Stimulated activated CD8-positive, alpha-beta memory T cell treated with anti-CD3 and anti-CD28 coated beads, Interleukin-15, amount 100 ng/mL, for 24 hours (primary cell): ENCODE measurements at places on chromosomes 1 and 21.

DNA sequence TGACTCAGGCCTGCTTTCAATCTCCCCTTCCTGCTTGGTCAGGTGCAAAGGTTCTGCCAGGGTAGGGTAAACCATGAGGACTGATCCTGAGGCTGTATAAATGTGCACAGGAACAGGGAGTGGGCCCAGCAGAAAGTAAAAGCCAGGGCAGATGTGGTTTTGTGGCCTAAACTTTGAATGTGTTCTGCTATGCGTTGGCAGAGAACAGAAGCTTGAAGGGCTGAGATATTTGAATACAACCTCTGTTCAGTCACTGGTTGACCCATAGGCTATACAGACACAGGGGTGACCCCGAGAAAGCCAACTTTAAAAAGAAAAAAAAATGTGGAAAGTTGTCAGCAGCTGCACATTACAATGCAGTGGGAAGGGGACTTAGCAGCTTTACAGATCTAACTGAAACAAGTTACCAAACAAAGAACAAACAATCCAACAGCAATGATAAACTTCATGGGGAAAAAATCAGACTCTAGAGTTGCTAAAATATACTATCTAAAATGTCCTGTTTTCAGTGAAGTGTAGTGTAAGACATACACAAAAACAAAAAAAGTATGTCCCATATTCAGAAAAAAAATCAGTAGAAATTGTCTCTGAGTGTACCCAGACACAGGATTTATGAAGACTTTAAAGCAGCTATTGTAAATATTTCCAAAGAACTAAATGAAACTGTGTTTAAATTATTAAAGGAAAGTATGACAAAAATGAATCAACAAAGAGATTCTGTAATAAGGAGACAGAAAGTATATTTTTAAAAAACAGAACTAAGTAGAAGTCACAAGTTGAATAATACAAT lies 216.1 kb downstream of the RPS6KC1 start:
- DNase-seq, result no peak

- no peak for DNase-seq
Measured at GRCh38 chr1:212118872-212119260, 83.3 kb downstream of the DTL start.

DNA sequence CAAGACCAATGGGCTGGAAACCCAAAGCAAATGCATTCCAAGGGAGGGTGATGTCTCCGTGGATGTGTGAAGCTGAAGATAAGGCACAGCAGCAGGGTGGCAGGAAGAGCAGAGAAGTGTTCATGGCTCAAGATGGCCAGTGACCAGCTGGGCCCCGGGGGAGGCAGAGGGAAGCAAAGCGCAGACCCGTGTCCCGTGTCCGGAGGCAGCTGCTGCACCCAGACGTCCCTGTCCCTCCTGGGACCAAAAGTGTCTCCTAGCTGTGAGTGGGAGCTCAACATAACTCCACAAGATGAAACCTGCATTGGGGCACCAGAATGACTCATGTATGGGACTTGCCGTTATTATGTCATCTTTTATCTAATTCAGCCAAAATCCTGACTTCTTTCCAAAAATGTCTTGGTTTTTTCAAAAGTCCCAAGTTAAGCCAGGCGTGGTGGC lies 118.2 kb downstream of the RIPK4 start:
- no peak for DNase-seq

- DNase-seq, result no peak
Measured at GRCh38 chr1:11285883-11286734, 13.1 kb downstream of the UBIAD1 start.

GRCh38 chr1:243493156-243494129 lies 237.6 kb downstream of the SDCCAG8 start:
- no peak for DNase-seq

DNA sequence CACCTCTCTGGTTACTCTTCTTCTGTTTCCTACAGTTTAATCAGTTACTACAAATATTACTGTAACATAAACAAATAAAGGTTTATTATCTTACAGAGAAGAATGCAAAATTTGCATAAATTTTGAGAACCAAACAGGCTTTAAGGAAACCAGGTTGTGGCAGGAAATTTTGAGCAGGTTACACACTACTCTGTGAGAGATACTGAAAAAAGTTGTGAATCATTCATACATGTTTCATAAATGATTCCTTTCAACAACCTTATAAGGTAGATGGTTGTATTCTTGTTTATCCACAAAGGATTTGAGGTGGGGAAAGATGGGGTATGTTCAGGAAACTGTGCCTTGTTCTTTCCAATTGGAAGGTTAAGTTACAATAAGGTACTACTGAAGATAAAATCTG lies 58.6 kb downstream of the MAST2 start:
- no peak for DNase-seq

DNA sequence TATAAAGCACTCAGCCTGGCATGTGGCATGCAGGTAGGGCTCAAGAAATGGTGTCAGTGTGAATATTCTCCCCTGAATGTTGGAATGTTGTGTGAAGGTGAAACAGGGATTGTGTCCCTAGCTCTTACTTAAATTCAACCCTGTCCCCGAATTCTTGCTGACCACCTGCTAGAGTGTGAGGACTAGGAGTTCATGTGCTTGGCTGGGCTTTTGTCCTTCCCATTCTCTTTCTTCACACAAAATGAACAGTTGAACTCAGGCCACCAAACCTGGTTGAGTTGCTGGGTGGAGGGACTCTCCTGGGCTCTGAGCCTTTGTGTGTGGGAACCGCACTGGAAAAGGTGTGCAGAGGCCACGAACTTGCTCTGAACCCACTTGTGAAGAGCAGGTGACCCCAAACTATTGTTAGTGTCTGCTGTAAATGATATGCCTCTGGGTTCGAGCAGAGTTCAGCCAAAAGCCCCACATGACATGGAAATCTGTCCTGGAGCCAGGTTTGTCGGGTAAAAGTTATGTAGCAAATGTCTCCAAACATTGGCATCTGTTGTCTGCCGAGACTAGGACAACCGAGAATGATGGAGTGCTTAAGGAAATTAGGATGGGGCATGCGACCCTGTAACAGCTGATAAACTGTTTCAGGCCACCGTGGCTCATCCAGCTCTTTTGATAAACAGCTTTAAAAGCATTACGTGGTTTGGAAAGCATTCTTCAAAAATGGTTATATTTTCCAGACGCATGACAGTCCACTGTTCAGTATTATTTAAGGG lies 144.2 kb downstream of the DHRS3 start:
- no peak for DNase-seq

DNA sequence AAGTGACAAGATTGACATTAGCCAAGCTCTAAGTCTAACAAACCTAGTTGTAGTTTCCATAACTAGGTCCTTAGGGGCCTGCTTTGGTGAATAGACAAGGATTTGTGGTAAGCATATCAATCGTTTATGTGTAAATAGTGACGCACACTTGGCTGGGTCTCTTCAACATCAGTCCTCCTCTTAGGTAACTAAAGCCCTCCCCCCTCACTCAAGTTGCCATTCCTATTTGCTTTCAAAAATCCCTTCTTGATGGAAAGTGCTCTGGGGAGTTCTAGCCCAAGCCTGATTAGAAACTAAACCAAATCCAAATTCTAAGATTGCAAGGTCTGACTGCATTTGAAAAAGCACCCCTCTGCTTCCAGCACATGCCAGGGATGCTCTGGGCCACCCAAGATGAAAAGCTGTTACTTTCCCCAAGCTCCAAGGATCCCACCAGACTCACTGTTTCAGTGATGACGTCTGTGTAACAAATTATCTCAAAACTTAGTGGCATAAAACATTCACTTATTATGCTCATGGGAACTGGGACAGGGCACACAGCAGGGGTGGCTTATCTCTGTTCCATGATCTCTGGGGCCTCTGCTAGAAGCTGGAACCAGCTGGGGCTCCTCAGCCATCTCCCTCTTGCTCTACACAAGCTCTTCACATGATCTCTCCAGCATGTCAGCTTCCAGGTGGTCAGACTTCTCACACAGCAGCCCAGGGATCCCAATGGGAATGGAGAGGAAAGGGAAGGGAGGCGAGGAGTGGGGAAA lies 74.1 kb downstream of the RRAGC start:
- DNase-seq, result no peak

DNA sequence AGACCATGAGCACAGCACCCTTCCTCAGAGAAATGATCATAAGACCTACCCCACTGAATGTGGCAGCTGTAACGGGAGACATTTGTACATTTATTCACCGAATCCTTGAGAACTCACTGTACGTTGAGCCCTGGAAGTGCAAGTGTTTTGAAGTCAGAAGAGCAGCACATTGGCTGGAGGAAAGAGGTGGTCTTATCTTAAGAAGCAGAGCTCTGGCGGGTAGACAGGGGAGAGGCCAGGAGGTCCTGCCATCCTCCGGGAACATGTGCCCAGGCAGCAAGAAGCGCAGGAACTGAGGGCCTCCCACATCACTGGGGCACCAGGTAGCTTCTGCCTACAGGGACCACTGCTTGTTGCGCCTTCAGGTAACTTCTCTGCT lies 169.2 kb upstream of the IRF2BP2 start:
- DNase-seq, result no peak

GRCh38 chr1:18560692-18561091 lies 70.0 kb upstream of the PAX7 start:
- no peak for DNase-seq

DNA sequence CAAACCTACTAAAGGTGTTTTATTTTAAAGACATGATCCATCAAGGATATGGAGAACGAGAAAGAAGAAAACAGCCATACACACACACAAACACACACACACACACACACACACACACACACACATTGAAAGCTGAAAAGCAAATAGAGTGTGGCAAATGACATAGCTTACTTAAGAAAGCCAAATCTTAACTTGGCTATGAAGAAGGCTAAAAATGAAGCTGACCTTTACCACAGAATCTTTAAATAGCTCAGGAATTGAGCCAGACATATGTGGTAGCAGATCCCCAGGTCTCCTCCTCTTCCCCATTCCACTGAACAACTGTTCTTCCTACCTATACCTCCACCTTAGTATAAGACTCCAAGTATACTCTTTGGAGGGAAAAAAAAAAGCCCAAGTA lies 185.6 kb downstream of the CLEC20A start:
- no peak for DNase-seq

- DNase-seq, result no peak
Measured at GRCh38 chr1:243230914-243231313, 24.2 kb downstream of the CEP170 start.

GRCh38 chr1:94240822-94241221 lies 3.4 kb upstream of the ARHGAP29 start:
- DNase-seq, result no peak

GRCh38 chr1:168135921-168136708 lies 615 bp downstream of the GPR161 start:
- no peak for DNase-seq

DNA sequence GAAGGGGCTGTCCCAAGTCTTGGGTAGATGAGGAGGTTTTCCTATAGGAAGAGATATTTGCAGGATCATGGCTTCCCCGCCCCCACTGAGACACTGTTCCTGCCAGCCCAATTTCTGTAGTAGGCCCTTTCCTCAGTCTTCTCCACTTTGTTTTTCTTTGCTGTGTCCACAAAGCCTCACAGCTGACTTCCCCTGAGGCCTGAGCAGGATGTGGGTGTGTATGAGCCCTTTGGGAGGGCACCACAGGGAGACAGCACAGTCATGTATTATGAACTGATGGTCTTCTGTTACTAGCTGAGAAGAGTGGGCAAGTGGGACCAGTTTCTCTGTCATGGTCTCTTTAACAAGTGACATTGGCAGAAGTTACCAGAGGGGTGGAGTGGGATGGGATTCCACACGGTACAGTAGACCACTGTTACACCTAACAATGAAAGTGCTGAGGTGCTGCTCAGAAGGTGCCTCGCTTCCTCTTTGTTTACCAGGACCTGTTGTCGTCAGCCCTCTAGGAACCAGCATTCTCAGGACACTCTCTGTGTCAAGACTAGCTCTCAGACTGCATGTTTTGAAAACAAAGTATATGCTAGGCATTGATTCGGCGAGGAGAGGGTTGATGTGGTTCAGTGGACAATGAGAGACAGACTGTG lies 253.8 kb upstream of the HOOK1 start:
- DNase-seq, result no peak

GRCh38 chr1:36606641-36607262 lies 124.0 kb upstream of the CSF3R start:
- no peak for DNase-seq

DNA sequence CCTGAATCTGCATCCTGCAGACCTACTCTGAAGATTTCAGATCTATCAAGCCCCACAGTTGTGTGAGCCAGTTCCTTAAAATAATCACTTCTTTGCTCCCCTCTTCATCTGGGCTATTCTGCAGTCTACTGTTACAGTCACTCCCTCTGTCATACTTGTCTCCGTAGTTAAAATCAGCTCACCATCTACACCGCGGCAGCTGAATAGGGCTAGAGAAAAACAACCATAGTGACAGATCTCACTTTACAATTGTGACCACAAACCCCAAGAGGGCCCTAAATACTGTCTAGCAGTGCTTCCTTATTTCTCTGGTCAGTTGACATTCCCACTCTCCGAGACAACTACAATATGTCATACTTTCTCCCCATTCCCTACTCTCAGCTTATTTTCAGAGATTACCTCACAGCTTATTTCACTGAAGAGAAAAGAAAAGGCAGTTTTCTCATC lies 12.9 kb downstream of the DESI2 start:
- DNase-seq, result no peak

DNA sequence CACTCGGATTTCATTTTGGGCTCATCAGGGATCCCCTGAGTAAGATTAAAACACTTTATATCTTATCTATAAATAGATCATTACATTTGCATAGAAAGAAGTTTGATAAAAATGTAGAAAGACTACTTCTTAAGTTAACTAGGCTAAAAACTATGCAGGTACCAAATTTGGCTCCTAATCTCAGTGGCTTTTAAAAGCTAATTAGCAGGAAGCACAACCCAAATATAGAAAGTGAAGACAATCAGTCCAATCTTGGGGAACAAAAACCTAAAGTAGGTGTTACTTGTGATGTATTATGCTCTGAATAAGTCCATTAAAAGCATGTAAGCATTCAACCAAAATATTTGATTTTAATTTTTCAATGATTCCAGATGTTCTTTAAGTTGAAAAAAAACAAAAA lies 35.4 kb downstream of the SMYD3 start:
- DNase-seq, result no peak

DNA sequence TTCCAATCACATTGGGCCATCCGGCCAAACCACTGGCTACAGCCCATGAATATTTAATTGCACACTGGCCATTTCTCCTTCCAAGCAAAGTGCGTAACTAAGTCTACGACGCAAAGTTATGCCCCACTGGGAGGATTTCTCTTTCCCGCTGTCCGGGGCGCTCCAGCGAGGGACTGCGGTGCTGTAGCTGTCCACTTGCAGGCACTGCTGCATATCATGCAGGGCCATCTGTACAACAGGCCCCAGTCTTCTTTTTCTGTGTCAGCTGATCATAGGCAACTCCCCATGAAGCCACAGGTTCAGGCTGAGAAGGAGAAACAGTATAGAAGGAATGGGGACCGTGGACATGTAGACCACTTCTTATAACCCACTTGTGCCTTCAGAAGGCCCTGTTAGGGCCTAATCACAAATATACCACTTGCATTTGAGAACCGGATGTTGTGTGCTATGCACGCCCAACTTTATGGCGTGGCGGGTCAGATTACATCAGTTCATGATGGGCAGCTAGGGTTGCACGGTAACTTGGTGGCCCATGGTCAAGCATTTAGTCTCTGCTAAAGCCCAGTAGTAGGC lies 58.0 kb downstream of the ADSS2 start:
- no peak for DNase-seq

DNA sequence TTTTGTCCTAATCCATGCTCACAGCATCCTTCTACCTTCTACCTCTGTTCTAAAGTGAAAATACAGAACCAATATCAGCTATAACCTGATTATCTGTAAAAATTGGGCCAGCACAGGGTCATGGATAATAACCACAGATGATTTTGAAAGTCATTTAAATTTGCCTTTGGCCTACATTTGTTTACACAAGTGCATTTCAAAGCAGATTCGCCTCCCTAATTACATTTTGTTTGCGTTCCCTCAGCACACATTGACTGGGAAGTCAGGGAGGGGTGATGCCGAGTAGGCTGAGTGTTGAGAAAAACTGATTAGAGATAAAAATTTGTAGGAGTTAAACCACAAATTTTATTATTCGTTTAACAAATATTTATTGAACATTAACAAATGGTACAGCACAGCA lies 19.2 kb upstream of the RGS8 start:
- DNase-seq, result no peak
